ENCODE measurements at places on chromosomes 16 and 17.

DNA sequence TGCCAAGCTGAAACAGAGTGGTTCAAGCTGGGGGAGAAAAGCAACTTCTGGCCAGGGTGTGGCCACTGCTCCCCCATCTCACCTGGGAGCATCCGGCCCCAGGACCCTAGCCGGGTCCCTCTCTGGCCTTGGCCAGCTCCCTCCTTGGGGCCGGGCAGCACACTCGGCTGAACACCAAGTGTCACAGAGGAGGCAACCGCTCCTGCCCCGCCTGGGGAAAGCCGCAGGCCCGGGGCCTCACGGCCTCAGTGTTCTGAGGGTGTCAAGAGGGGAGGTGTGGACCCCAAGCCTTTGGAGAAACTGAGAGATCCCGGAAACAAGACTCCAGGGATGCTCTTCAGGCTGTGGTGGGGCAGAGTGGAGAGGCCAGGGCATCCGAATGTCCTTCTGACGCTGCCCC, 88.4 kb downstream of the ENGASE start:
- DNase-seq = no peak

GRCh38 chr16:70759666-70760065, 41.3 kb downstream of the VAC14 start:
- DNase-seq = no peak

DNA sequence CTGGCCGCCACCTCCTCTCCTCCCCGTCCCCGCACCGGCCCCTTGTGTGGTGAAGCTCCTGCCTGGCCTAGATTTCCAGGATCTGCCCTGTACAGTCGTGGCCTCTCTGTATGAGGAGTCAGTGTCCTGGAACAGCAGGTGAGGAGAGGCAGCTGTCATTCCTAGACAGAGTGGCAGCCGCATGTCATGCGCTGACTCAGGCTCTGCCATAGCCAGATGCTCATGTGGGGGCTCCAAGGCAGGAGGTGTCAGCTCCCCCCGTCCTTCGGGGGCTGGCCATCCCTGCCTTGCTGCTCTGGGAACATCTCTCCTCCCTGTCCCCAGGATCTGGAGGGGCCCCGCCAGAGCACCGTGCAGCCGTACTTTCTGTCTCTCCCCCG, 60.4 kb downstream of the BAIAP2 start:
- no peak for DNase-seq

DNA sequence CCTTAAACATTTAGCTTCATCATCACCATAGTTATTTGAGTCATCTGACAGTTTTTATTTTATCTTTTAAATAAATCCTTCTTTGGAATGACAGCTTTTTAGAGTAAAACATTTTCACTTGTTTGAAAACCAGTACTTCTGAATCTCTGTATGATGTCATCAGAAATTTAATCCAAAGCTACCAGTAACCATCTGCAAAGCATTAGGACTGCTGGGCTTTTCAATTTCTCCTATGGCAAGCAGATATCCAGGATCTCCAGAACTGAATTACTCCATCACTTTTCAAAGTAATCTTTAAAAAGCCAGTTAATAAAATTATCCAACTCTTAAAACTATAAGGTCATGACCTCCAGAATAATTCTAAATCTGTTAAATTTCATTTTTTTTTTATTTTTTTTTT, 51.5 kb downstream of the CHCT1 start:
- DNase-seq = no peak

DNA sequence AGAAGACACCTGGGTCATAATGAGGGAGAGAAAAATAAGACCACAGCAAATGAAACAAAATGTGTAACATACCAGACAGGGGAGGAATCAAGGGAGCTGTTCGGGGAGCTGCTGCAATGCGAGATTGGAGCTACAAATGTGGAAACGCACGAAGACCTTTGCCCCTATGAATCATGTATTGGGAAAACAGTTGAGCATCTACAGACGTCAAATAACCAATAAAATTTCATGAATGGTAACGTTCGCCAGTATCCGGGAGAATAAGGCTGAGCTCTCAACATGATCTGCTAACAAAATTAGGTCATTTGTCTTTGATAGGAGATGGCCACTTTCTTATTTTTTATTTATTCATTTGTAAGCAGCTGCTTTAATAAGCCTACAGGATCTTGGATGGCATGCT, 486.2 kb upstream of the RBFOX1 start:
- DNase-seq = no peak

- DNase-seq = no peak
Measured at GRCh38 chr16:78291604-78292003, 192.2 kb downstream of the WWOX start.

- no peak for DNase-seq
Measured at GRCh38 chr17:6070430-6070912, 292 bp downstream of the WSCD1 start.

Data from activated CD4-positive, alpha-beta T cell treated with anti-CD3 and anti-CD28 coated beads for 24 hours (primary cell).